ENCODE measurements at places on chromosomes 4 and X.

DNA sequence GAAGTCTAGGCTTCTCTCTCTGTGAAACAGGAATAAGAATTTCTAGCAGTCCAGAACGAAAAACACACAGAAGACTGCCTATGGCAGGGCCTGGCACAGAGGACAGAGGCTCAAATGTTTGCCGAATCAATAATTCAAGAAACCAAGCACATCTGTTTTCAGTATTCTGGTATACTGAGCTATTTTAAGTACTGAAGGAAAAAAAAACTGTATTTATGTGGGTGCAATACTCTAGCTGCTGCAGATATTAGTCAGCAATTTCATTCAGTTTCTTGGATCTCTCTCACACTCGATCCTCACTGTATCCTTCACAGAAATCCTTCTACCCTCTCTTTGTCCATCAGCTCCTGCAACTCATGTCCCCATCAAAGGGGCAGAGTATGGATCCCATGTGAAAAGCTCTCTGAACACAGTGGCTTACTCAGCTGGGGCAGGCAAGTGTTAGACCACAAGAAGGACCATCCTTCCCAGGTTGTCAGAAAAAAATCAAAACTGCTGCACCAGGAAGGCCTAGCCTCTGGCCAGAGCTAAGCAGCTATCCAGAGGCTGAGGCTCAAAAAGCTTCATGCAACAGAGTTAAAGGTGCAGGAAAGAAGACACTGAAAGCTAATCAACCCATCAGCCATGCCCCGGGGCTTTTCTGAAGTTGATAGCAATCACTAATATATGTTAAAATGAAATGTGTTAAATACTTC is 9.1 kb upstream of the USO1 start:
- no peak for DNase-seq

DNA sequence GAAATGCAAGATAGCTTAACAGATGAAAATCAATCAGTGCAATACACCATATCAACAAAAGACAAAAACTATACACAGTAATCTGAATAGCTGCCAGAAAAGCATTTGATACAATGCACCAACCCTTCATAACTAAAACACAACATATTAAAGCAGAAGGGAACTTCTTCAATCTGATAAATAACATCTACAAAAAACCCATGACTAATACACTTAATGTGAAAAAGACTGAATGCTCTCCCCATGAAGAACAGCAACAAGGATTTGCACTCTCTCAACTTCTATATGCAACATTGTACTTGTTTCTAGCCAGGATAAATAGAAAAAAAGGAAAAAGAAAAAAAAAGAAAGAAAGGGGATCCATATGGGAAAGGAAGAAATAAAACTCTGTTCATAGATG is 139.7 kb downstream of the RBM47 start:
- no peak for DNase-seq

DNA sequence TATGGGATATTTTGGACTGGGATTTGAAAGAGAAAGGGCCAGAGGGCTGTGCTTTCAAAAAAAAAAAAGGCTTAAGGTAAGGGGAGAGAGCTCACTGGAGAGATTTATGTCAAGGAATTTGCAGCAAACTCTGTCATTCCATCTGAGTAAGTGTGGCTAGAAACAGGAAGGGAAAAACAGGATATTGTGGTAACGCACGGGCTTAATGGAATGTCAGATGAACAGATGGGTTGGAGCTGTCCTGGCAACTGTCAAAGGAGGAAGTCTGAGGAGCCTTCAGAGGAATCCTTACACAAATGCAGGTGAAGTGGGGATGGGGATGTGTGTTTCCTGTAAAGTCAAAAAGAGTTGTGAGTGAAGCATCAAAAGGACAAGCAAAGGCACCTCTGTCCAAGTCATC is 15.1 kb upstream of the NKX3-2 start:
- DNase-seq: no peak

DNA sequence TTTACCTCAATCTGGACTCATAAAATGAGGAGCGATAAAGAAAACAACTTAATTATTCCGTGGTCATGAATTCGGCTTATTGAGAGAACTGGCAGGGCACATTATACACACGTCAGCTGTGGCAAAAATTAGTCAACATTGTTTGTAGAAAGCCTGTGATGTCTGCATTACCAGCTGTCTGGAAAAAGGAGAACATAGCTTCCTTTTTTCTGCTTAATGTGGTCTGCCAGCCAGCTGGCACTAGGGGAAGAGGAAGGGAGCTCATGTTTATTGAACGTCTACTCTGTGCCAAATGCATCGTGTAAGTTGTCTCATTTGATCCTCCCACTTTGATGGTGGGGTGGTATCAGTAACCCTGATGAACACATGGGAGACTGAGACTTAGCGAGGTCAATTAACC is 367.6 kb downstream of the ARHGAP24 start:
- DNase-seq: no peak

DNA sequence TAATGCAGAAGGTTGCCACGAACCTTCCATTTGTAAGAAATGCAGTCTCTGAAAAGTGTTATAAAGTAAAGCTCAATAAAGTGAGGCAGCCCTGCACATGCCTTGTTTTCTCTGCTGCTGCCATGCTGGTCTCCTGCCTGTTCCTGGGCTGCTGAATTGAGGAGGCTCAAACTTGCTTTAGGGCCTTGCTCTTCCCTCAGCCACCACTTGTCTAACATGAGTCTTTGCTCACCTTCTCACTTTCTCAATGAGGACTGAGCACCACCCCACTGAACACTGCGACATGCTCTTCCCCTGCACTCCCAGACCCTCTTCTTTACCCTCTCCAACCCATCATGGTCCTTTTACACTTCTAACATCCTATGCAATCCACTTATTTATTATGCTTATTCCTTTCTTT is 25.2 kb upstream of the MFAP3L start:
- no peak for DNase-seq

- no peak for DNase-seq
Observed at GRCh38 chr4:14874990-14875389, 127.3 kb upstream of the CPEB2 start.

DNA sequence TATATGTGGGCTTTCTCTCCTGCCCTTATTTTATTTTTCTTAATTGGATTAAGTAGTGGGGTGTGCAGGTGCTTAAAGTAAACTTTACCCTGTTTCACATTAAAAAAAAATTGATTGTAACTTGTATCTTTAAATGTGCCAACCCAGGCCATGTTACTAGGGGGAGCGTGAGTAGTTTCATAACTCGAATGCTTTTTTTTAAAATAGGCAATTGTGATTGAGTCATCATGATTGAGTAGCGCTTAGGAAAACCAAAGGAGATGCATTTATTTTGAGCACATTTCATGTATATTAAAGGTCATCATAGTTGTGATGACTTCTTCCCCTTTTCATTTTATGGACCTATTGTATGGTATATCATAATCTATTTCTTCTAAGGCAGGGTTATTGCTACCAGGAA is 32.2 kb downstream of the GPAT3 start:
- no peak for DNase-seq

GRCh38 chrX:8730812-8731558 is 952 bp downstream of the ANOS1 start:
- DNase-seq: no peak

- DNase-seq: no peak
Observed at GRCh38 chrX:10794203-10794630, 173.8 kb upstream of the MID1 start.

DNA sequence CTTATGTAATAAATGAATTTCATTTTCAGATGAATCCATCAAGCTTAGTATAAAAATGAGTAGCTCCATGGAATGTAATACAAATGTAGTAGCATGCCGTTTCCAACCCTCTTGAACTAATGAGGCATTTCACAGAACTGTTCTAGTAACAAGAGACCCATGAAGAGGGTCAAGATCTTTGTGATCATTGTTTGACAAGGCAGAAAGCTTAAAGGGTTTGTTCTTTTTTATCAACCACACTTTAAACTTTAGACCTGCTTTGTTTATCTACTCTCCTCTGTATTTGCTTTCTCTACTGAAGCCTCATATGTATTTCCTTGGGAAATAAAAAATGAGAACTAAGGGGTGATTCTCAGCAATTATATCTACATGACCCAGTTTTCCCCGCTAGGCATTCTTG is 513.9 kb downstream of the ARAP2 start:
- DNase-seq: no peak

GRCh38 chr4:174423257-174423944 is 98.9 kb downstream of the HPGD start:
- no peak for DNase-seq

DNA sequence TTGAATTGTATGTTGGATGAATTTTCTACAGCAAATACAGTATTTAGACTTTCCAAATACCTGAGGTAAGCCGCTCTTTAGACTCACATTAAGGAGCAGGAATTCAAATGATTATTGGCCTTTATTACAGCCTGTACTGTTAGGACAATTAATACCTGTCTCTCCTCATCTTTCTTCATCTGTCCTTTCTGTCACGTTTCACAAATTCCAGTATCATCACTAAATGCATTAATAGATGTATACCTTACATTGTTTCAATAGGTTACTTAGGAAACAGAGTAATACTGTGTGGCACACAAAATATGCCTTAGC is 1.2 kb downstream of the FAM241A start:
- DNase-seq: no peak

GRCh38 chr4:82560853-82561785 is 669 bp downstream of the TMEM150C start:
- DNase-seq: no peak

DNA sequence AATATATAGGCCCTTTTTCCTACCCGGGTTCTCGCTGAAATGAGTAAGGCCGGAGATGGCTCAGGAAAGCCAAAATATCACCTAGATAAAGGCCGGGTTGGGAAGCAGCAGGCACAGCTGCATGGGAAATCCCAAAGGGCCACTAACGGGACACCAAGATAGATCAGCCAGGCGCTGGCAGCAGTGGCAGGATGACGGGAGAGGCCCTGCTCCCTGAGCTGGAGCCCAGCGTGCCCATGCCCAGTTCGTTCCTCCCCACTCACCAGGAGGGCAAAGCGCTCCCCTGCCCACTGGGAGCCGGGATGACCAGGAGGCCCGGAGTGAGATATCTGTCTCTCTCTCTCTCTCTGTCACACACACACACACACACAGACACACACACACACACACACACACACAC is 109.8 kb downstream of the DCTD start:
- no peak for DNase-seq

- DNase-seq: no peak
Observed at GRCh38 chrX:51332188-51332942, at the start of gene NUDT10. TSS of gene NUDT10 (plus strand) at chrX:51332822. CDS start at chrX:51332966, 144 bp downstream.

DNA sequence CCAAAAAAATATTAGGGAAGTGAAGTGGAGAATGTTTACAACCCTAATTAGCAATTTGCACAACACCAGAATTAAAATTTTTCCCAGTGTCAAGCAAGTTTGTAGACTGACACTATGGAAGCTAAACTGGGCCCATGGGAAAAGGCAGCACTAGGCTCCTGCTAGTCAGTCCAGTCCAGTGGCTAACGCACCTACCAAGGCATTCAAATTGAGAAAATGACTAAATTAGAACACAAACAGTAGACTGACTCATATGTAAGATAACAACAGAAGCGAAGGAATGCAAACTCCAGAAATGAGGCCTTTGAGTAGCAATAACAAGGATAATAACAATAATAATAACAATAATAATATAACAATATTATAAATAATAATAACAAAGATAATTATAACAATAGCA is 90.7 kb downstream of the GRIA3 start:
- DNase-seq: no peak

- no peak for DNase-seq
Observed at GRCh38 chr4:97582890-97583289, 560.4 kb downstream of the STPG2 start.

DNA sequence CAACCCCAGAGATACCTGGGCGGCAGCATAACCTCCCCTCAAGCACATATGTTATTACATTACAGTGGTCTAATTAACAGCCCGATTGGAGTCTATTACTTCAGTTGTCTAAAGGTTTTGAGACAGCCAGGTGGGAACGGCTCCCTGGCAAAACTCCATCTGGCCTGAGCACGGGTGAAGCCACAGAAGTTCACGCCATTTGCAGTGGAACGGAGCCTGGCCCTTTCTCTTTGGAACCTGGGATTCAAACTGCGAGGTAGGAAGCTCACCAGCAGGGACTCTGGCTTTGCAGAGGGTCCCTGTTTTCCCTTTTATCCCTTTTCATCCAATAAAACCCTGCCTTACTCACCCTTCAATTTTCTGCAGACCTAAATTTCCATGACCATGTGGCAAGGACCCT is 45.9 kb upstream of the NEIL3 start:
- no peak for DNase-seq

GRCh38 chr4:115165503-115165902 is 52.1 kb upstream of the NDST4 start:
- no peak for DNase-seq
